ENCODE measurements at places on chromosomes 6 and 20. TPM values are rescaled to one million over a fixed set of nuclear protein-coding genes. Genes with fewer than 3 reads are reported as not detected.

LHFPL5 gene
- total RNA-seq = 0.27 TPM

CCNC gene
- total RNA-seq = 105 TPM

HMGCLL1 gene
- total RNA-seq = 15.2 TPM

LPIN3 gene
- total RNA-seq = 5.7 TPM

RRAGD gene
- 33.8 TPM for total RNA-seq

PAK5 gene
- total RNA-seq = 12.2 TPM

KCNB1 gene
- 21.7 TPM for total RNA-seq

SYCP2 gene
- 5.4 TPM for total RNA-seq

BHLHE23 gene
- total RNA-seq = 4.7 TPM

COX4I2 gene
- 3.2 TPM for total RNA-seq

ADGRF1 gene
- total RNA-seq = 3.2 TPM

CALHM5 gene
- 3.4 TPM for total RNA-seq

IP6K3 gene
- total RNA-seq = 3.7 TPM

SPATS1 gene
- not detected for total RNA-seq

BCLAF1 gene
- 327 TPM for total RNA-seq
